ENCODE measurements at places on chromosomes 3 and 15.

DNA sequence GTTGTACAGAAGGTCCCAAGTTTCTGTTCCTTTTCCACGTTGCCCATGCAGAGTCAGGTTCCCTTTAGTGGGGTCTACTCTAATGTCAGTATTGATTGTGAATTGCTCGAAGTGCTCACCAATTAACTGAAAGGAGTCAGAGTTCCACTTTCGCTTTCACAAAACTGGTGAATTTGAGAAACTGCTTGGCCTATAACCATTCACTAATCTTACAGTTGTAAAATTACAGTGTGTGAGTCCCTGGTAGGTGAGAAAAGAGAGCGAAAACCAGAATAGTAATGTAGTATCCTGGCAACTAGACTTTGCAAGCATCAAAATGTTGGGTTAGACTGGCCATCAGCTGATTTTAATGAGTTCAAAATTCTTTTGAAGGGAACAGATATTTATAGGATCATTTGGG is 237.5 kb upstream of the CHRM5 start:
- no peak for DNase-seq

GRCh38 chr3:102084704-102085103 is 235.4 kb downstream of the NFKBIZ start:
- DNase-seq, result no peak

- no peak for DNase-seq
Measured at GRCh38 chr15:65956307-65956706, 87.0 kb downstream of the RAB11A start.

DNA sequence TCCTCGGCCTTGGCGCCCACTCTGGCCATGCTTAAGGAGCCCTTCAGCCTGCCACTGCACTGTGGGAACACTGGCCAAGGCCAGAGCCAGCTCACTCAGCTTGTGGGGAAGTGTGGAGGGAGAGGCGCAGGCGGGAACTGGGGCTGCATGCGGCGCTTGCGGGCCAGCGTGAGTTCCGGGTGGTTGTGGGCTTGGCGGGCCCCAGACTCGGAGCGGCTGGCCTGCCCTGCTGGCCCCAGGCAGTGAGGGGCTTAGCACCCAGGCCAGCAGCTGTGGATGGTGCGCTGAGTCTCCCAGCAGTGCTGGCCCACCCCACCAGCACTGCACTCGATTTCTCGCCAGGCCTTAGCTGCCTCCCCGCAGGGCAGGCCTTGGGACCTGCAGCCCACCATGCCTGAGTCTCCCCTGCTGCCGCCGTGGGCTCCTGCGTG is 13.1 kb upstream of the UBP1 start:
- no peak for DNase-seq

- DNase-seq, result no peak
Measured at GRCh38 chr3:124007186-124007585, 15.3 kb upstream of the ROPN1 start.

DNA sequence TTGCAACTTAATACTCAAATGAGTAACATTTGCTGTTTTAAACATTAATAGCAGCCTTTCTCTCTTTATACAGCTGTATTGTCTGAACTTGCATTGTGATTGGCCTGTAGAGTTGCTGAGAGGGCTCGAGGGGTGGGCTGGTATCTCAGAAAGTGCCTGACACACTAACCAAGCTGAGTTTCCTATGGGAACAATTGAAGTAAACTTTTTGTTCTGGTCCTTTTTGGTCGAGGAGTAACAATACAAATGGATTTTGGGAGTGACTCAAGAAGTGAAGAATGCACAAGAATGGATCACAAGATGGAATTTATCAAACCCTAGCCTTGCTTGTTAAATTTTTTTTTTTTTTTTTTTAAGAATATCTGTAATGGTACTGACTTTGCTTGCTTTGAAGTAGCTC is 40.3 kb downstream of the CTNNB1 start:
- no peak for DNase-seq

DNA sequence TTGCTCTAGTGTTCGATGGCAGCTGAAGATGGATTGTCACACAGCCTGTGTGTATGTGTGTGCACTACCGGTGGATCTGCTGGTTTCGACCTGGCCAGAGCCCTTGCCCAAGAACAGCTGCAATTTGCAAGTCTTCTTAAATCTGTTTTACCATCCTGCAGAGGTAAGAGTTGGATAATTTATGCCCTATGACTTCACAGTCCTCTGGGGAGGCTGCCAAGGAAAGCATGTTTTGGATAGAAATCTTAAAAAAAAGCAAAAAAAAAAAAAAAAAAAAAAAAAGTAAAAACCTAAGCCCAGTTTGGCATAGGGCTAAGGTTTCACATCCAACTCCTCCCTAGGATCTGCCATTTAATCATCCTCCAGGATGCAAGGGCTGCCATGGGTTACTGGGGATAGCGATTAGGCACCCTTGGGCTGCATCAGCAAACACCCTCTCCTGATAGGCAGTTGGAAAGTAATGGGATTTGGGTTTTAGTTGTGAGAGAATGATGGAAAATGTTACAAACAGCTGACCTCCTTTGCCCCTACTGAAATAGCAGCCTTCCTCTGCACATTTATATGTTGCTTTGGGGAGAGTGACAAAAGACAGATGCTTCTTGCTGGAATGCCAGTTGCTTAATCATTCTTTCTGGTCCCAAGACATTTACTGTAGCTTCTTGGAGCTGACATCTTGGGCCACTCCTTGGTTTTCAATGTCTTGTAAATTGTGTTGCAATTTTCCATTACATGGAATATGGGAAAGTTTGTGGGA is 35.4 kb downstream of the CD200R1L start:
- DNase-seq, result peak; percentile 25

DNA sequence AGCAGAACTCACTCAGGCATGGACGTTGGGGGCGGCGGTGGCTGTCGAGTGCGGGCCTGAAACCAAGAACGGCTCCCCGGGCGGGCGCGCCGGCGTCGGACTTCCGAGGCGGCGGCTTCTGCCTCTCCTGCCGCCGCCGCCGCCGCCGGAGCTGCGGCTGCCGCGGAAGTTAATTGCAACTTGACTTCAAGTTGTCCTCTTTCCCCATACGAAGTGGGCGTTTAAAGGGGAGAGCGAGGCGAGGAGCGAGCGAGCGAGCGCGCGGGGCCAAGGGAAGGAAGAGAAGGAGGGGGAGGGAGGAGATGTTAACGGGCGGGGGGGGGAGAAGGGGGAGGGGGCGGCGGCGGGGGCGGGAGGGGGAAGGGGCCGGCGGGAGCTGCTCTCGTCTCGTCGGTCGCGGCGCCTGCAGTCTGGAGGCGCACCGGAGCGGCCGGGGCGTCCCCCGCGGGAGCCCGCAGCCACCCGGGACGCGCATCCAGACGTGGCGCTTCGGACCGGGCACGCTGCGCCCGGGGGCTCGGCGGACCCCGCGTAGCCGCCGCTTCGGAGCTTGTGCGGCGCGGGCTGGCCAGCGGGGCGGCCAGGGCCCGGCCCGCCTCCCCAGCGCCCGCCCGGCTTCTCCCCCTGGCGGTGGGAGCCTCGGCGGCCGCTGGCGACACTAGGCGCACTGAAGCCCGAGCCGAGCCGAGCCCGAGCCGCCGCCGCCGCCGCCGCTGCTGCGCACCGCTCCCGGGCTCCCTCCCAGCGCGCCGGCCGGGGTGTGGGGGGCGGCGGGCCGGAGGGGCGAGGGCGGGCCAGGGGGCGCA is 19.7 kb upstream of the SATB1 start:
- DNase-seq, result peak; percentile 88

GRCh38 chr3:123576122-123576521 is 8.7 kb downstream of the HACD2 start:
- no peak for DNase-seq

GRCh38 chr3:58495101-58495500 is 3.2 kb downstream of the KCTD6 start:
- no peak for DNase-seq

DNA sequence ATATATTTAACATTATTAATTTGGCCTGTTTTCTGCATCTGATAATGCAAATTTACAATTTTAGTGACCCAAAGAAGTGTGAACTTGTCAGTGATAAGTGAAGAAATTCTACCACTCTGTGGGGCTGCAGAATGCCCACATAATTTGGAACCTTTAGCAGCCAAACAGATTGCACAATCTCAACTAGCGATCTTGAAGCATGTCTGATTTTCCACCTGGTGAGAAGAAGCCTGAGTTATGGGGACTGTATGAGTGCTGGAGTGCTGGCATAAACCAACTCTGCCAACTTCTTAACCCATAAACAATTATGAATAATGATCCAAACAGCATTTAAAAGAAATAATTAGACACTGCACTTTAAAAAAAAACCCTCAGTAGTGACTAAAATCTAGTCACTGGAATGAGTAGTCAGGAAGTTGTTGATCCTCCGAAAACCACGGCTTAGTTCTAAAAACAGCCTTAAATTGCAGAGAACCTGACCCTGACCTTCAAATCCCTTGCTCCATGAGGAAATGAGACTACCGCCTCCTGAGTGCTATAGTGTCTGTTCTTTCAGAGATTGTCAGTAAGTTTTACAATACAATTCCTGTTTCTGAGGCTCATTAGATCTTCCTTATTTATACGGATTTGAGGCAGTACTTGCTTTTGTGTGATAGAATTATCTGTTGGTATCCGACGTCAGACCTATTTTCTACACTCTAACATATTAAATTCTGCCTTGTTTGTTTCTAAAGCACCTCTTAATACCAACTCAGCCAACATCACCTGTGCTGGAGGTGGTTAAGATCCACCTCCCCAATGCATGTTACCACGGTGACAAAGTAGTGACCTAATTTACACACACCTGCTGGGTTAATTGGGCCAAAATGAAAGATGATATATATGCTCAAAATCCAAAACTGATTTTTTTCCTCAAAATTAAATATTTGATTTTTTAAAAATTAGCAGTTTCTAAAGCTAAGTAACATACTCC is 267.7 kb downstream of the ZBTB20 start:
- no peak for DNase-seq

GRCh38 chr3:186094271-186094670 is 14.6 kb downstream of the ETV5 start:
- DNase-seq, result no peak

- no peak for DNase-seq
Measured at GRCh38 chr3:174110761-174111160, 713.2 kb downstream of the NLGN1 start.

DNA sequence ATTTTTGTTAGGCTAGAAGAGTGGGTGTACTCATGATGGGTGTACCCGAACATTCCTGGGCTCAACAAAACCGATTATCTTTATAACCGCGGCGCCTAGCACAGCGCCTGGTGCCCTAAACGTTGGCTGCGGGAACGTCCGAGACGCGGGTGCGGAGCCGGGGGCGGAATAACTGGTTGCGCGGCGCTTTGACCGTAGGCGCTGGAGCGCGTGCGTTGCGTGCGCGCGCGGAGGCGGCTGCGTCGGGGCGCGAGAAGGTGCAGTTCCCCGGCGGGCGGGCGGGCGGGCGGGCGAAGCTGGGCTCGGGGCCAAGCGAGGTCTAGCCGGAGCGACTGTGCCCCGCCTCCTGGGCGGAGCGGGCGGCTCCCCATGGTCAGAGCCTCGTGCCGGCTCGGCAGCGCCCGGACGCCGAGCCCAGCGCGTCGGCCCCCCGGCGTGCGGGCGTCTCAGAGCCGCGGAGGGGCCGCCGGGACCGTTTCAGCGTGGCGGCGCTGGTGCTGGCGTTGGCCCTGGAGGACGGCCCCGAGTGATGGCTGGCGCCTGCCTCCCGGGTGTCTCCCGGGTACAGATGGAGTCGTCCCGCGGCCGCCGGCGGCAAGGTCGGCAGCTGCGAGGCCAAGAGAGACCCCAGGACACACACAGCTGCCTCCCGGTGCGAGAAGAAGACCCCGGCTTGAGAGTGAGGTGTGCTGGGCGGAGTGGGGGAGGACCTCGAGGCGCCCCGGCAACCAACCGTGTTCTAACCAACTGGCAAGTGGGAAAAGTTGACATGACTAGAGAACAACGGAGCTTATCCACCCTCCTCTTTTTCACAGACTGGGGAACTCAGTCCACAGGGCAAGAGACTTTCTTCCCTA is at the start of gene PLAAT1:
Gene PLAAT1 (plus strand): TSS at position 373 of the 857 bp plus-strand sequence. CDS start 14,429 bp downstream, outside the sequence.
- peak; percentile 70 for DNase-seq

- no peak for DNase-seq
Measured at GRCh38 chr3:129304962-129305222, 26.2 kb downstream of the HMCES start.

- DNase-seq, result no peak
Measured at GRCh38 chr3:135495891-135496290, 469.6 kb upstream of the PPP2R3A start.

DNA sequence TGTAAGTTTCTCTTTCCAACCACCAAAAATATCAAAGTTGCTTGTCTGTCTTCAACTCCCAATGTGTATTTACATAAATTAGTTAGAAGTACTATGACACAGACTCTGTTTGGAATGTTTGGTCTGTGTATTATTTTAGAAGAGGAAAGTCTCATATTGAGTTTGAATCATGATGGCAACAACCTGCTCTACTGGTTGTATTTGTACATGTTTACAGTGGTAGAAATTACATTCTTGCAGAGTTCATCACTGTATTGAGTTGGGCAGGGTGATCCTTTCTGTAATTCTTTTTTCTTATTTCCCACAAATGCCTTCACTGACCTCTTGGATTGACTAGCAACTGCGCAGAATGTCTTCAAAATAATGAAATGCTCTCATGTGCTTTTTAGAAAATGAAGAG is 149.6 kb downstream of the CHL1 start:
- no peak for DNase-seq

GRCh38 chr15:72042054-72042453 is 75.9 kb downstream of the MYO9A start:
- no peak for DNase-seq

DNA sequence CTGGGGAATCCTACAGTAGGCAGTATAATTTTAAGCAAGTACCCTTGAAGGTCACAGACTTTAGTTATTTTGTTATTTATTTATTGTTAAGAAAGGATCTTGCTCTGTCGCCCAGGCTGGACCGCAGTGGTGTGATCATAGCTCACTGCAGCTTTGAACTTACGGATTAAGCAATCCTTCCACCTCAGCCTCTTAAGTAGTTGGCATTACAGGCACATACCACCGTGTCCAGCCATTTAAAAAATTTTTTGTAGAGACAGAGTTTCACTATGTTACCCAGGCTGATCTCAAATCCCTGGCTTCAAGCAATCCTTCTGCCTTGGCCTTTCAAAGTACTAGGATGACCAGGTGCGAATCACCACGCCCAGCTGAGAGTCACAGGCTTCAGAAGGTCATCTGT is 22.1 kb upstream of the SH3BP5 start:
- DNase-seq, result no peak

DNA sequence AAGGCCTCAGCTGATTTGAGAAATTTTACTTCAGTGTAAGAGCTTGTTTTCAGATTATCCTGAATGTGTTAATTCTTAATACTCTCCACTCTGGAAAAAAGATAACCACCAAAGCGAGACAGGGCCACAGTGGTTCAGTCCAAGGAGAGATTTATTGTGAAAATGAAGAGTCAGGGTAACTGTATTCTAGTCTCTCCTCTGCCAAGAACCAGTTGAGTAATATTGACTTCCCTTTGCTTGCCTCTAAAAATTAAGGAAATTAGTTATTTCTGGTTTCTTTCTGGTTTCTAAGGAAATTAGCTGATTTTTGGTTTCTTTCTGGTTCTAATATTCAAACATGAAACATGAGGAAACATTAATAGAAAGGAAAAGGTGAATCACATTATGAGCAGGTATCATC is 34.9 kb downstream of the PPP1R2 start:
- no peak for DNase-seq

GRCh38 chr3:42590989-42591756 is 513 bp downstream of the SS18L2 start:
- DNase-seq, result no peak
